ENCODE measurements at places on chromosomes 12 and 14.

GRCh38 chr12:69211160-69211559 is 28.2 kb upstream of the CPSF6 start:
- no peak for DNase-seq

DNA sequence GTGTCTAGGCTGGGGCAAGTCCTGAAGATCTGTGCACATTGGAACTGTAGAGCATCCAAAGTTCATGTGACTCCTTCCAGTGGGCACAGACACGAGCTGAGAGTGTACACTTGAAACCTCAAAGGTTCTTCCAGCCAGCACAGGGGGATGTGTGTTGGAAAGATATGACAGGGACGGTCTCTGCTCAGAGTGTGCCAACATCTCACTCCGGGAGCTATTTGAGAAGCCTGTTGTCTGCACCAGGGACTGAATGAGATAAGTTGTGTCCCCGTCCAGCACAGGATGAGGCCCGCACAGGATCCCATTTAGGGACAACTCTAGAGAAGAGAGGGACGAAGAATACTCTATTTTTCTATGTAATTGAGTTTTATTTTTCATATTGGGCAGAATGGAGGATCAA is 136.3 kb downstream of the SNAPC1 start:
- DNase-seq = no peak

DNA sequence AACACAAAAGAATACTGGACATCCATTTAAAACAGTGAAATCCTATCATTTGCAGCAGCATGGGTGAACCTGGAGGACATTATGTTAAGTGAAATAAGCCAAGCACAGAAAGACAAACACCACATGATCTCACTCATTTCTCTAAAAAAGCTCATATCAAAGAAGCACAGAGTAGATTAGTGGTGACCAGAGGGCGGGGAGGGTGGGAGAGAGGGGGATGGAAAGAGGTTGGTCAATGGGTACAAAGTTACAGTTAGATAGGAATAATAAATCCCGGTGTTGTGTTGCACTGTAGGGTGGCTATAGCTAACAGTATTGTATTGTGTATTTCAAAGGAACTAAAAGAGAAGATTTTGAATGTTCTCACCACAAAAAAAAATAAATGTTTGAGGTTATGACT is 52.4 kb downstream of the DUSP6 start:
- DNase-seq = no peak

DNA sequence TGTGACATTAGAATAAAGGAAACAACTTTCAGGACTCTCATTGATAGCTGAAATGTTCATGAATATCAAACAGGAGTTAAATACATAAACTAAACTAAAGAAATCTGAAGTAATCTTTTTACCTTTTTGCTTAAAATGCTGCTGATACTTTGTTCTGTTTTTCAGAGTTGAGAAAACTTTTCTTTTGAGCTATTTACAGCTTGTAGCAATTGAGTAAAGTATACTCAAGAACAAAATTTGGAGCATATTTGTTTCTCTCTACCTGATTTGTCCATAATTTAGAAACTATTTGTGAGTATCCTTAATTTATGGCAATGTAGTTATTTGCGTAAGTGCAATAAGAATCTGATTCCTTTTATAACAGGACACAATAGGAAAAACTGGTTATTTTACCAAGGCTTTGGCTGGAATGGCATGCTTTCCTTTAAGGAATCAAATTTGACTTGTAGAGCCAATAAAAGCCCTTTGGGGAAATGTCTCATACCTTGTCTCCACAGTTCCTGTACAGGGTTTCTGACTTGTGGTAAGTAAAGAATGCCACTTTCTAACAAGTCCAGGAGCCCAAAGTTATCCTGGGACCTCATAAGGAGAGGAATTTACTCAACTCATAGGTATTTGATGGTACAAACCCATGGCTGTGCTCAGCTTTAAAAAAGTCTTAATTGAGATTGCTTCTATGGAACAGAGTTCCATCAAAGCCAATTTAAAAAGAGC is 195.7 kb downstream of the TMEM117 start:
- no peak for DNase-seq

DNA sequence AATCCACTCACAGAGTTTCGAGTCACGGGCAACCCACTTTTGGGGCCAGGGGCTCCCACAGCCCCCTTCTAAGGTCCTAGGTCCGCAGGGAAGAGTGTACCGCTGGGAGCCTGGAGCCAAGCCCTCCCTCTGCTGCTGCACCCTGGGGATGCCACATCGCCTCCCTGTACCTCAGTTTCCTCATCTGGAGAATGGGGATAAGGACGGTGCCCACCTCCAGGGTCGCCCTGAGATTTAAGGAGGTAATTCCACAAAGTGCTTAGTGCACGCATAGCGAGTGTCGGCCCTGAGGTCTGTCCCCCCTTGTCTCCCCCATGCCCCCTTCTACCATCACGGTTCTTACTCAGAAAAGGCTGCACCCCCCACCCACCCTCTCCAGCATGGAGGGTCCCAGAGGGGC is 35.5 kb downstream of the NCOR2 start:
- no peak for DNase-seq

GRCh38 chr14:83058068-83058467 is 1524.4 kb upstream of the SEL1L start:
- DNase-seq = no peak

DNA sequence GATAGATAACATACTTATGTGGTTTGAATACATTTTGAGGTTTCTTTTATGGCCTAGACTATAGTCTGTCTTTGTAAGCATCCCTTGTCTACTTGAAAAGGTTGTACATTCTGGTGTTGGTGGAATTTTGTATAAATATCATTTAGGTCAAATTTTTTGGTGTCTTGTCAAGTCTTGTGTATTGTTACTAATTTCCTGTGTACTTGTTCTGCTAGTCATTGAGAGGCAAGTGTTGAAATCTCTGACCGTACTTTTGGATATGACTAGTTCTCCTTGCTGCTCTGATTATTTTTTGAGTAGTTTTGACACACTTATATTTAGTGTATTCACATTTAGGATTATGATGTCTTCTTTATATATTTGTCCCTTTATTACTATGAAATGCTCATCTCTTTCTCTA is 219.6 kb downstream of the CCDC91 start:
- DNase-seq = no peak

- no peak for DNase-seq
Measured at GRCh38 chr12:103456006-103456405, 39.8 kb downstream of the C12orf42 start.

GRCh38 chr14:68780358-68781160 is 12.3 kb downstream of the ZFP36L1 start:
- no peak for DNase-seq

DNA sequence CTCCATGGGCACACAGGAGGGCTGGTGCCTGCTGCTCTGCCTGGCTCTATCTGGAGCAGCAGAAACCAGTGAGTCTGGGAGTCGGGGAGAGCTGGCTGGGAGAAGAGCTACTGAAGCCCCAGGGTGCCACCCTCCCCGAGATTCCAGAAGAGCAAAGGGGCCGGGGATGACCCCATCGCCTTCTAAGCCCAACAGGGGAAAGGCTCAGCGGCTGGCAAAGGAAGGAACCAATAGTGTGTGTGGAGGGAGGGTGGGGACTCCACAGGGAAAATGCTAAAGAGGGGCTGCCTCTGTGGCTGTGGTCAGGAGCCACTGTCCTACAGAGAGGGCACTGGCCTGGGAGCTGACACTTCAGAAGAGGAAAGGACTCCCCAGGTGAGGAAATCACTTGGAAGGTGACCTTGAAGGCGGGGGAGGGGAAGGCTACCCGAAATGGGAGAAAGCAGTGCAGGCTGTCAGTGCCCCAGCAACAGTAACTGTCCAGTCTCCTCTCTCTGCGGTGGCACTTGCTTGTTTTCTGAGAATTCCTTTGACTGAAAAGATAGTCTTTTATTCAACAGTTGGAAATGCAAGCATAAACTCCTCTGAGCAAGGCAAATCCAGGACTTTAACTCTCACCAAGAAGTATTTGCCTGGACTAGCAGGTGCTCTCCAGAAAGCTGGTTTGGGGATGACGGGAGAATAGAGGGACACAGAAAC is 552 bp downstream of the TAPBPL start:
- peak; percentile 23 for DNase-seq

- DNase-seq = no peak
Measured at GRCh38 chr12:19242581-19242980, 113.0 kb downstream of the PLEKHA5 start.

DNA sequence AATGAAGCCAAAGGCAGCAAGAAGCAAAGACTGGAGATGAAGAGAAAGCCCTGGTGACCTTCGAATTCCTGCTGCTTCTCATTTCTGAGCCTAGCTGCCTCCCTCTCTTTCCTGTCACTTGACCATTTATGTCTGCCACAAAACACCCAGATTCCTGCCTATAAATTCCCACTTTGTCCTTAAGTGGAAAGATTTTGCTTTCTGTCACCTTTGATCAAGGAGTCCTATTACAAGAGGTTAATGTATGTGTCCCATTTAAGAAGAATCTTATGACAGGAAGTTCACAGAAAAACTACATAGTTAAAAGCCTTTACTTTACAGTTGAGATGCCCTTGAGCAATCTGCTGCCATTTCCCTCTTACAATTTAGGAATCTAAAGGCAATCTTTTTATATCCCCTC is 155.7 kb downstream of the GALC start:
- DNase-seq = no peak

GRCh38 chr14:70901269-70901668 is 6.0 kb upstream of the PCNX1 start:
- no peak for DNase-seq

DNA sequence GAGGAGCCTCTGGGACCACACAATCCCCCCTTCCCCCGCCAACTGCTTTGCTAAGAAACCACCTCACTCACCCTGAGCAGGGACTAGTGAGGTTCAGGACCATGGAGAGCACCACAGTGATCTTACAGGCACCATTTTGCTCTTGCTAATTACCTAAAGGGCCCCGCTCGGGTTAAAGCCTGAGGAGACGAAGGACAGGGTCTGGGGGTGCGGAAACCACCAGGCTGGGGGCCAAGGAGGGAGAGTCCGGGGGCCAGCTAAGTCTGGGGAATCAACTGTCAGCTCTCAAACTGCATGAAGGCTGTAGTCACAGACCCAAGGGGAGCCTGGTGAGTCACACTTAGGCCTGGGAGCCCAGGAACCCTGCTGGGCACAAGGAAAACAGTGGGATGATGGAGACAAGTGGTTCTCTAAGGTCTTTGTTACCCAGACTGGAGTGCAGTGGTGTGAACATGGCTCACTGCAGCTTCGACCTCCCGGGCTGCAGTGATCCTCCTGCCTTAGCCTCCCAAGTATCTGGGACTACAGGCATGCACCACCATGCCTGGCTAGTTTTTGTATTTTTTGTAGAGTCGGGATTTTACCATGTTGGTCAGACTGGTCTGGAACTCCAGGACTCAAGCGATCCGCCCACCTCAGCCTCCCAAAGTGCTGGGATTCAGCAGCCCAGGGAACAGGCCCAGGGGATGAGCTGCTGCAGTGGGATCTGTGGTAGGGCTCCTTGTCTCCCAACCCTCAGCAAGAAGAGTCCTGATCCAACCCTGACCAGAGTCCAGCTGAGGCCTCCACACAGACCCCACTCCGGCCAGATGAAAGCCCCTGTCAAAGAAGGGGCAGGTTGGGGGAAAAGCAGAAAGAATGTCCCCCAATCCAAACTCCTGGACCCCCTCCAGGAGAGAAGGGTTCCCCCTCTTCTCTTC is 98.8 kb downstream of the CALM1 start:
- no peak for DNase-seq

Data from NCI-H524 (cell line).